Natural killer cell (primary cell): ENCODE measurements at places on chromosomes 1 and 21. TPM values are rescaled to one million over a fixed set of nuclear protein-coding genes. Genes with fewer than 3 reads are reported as not detected.

Gene ANXA9
- total RNA-seq = not detected

GRCh38 chr1:173241528-173242347 lies 34.6 kb upstream of the TNFSF4 start:
- no peak overlapping the region for H3K27ac ChIP-seq
- DNase-seq = no peak
- no peaks in the 10 kb centered on the region for H3K4me1 ChIP-seq
- H3K4me3 ChIP-seq = no peak overlapping the region

DNA sequence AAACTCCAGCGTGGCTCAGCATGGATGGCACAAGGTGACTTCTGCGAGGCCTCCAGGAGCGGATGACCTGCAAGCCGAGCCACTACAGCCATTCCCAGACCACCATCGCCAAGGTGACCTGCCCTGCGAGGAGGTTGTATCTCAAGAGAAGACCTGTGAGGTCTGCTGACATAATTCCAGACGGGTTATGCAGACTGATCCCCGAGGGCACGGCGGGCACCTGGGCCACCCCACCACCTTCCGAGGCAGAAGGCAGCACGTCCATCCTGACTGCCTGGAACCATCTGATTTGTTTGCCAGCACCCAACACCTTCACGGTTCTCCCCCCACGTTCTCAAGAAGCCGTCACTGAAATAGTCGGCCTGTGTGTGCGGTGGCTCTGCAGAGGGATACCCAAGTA lies 56.8 kb upstream of the CNTN2 start:
- no peaks in the 10 kb centered on the region for H3K27me3 ChIP-seq
- no peak overlapping the region for H3K27ac ChIP-seq
- H3K36me3 ChIP-seq = no peaks in the 10 kb centered on the region
- no peak for DNase-seq
- no peaks in the 10 kb centered on the region for H3K4me1 ChIP-seq

- H3K27ac ChIP-seq = no peak overlapping the region
- H3K36me3 ChIP-seq = peaks cover 3% of the 10 kb centered on the region
- no peaks in the 10 kb centered on the region for H3K27me3 ChIP-seq
- no peak for DNase-seq
- H3K4me1 ChIP-seq = no peaks in the 10 kb centered on the region
- no peak overlapping the region for H3K4me3 ChIP-seq
These were observed 444.9 kb downstream of the LTN1 start for GRCh38 chr21:28547766-28548165.

DNA sequence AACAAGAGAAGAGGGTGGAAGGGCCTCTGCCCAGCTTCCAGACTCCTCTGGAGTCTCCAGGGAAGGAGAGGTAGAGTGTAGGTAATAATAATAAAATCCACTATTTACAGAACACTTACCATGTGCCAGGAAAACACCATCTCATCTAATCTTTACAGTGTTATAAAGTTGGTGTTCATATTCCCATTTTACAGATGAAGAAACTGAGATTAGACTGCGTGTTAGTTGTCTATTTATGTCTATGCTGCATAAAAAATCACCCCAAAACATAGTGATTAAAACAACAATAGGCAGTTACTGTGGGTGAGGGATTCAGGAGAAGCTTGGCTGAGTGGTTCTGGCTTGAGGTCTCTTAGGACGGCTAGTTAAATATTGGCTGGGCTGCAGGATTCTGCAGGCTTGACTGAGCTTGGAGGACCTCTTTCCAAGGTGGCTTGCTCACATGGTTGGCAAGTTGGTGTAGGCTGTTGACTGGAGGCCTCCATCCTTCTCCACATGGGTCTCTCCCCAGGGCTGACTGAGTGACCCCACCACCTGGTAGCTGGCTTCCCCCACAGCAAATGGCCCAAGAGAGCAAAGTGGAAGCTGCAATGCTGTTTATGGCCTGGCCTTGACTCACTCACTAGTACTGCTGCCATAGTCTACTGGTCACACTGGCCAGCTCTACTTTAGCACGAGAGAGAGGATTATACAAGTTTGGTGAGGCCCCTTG lies 6.5 kb upstream of the ALX3 start:
- H3K4me1 ChIP-seq = no peaks in the 10 kb centered on the region
- no peaks in the 10 kb centered on the region for H3K36me3 ChIP-seq
- DNase-seq = no peak
- peaks cover 1% of the 10 kb centered on the region for H3K27me3 ChIP-seq
- no peak overlapping the region for H3K4me3 ChIP-seq

DNA sequence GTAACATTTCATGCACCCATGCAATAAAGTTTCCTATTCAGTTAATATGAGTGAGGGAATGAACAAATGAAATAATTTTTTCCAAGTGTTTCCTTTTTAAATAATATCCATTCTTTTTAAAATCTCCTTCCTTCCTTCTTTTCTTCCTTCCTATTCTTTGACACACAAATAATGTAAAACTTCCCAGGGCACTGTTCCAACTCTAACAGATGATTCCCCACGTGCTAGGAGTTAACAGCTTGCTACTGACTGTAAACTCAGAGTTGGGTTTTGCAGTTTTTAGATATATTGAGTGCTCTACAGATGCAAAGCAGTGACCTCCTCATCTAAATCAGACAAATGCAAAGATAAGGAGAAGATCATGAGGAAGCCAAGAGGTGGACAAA lies 54.0 kb upstream of the POU2F1 start:
- no peaks in the 10 kb centered on the region for H3K27me3 ChIP-seq

GRCh38 chr1:222665964-222666363 lies 46.3 kb downstream of the AIDA start:
- no peak for DNase-seq
- H3K27me3 ChIP-seq = no peaks in the 10 kb centered on the region
- H3K27ac ChIP-seq = no peak overlapping the region
- no peak overlapping the region for H3K4me3 ChIP-seq
- peaks cover 81% of the 10 kb centered on the region for H3K36me3 ChIP-seq

DNA sequence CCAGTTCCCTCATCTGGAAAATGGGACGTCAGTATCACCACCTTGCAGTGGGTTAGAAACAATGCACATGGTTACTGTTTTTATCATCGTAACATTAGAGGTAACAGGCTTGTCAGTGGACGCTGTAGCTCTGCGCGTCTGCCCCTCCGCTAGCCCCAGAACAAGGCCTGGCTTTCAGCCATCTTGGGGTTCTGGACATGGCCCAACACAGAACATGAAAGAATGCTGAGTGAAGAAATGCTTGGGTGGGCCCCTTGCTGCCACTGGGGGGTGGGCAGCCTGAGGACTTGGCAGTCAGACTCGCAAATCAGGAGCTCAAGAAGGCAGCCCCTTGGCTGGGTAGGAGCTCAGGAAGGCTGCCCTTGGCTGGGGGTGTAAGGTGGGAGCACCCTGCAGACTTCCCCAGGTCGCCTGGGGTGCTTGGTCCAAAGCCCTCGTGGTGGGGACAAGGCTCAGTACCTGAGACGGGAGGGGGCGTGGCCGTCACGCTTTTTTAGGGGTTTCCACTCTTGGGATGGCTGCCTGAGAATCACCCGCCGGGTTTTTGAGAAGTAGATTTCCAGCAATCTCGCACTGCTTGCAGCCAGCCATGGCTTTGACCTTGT lies 51.7 kb downstream of the SLC37A1 start:
- DNase-seq = no peak
- no peaks in the 10 kb centered on the region for H3K27me3 ChIP-seq
- H3K36me3 ChIP-seq = peaks cover 41% of the 10 kb centered on the region
- H3K27ac ChIP-seq = no peak overlapping the region

- H3K36me3 ChIP-seq = no peaks in the 10 kb centered on the region
- H3K4me3 ChIP-seq = no peak overlapping the region
- H3K27me3 ChIP-seq = peaks cover 2% of the 10 kb centered on the region
- no peaks in the 10 kb centered on the region for H3K4me1 ChIP-seq
These were observed 39.2 kb downstream of the PROX1 start for GRCh38 chr1:214026985-214027384.
